ENCODE measurements at places on chromosomes 6 and 20.

DNA sequence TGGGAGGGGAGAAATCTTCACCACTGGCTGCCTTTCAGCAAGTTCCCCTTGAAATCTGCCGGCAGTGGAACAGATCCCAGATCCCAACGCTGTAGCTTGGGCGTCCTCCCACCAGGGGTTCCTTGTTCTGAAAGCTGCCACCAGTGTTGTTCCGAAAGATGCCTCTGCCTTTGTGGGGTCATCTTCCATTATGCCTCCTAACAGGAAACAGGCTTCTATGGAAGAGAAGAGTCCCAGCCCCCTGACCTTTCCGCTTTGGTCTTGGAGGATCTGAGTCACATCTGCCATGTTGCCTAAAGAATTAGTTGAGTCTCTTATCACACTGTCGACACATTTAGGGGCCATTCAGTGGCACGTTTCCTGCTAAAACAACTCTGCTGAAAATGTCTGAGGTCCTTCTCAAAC is 57.5 kb upstream of the NFATC2 start:
- DNase-seq = no peak

- DNase-seq = no peak
Measured at GRCh38 chr20:48047447-48047846, 262.2 kb upstream of the SULF2 start.

GRCh38 chr20:8489094-8489883 is 357.2 kb downstream of the PLCB1 start:
- no peak for DNase-seq

DNA sequence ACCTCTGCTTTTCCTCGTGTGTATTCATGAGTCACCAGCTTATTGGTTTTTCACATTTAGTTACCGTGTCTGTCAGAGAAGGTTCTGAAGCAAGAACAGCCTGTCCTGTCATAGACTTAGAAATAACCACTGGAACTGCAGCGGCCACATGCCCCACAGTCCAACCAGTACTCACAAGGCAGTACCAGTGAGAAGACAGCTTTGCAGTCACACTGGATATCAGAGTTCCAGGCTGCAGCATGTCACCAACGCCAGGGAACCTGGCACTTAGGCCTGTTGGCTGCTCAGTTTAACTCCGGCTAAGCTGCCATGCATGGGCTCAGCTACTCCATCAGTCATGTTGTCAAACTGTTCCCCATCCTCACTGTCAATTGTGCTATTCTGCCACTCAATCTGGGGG is 40.1 kb downstream of the ADNP start:
- no peak for DNase-seq

GRCh38 chr6:68237205-68237604 is 397.9 kb upstream of the ADGRB3 start:
- no peak for DNase-seq

DNA sequence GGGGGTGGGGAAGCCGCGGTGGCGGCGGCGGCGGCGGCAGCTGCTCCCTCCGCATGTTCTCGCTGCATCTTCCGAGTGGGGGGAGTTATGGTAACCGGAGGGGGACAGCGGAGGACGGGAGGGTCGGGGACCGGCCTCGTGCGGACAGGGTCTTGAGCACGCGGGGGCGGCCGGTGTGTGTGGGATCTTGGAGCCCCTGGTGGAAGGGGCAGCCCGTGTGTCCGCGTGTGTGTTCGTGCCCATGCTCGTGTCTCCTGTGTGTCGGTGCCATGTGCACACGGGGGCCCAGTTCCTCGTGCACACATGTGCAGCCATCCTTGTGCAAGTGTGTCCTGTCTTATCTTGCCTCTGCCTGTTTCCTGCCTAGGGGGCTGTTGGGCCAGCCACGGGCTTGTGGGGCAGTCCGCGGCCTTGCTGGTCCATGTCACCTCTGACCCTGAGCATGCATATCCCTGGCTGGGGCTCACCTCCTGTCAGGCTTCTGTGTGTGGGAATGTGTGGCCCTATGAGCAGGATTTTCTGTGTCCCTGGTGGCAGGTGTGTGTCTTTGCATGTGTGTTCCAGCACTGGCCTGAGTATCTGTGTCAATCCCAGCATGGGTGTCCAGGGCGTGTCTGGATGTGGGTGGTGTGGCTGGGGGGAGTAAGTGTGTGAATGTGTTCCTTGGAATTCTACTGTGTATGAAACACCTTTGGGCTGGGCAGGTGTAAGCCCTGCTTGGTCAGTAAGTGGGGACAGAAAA is 8.5 kb downstream of the SYNGAP1 start:
- DNase-seq = no peak

- no peak for DNase-seq
Measured at GRCh38 chr6:78942446-78942845, 75.1 kb downstream of the IRAK1BP1 start.

GRCh38 chr6:126919947-126920346 is 198.5 kb upstream of the RSPO3 start:
- no peak for DNase-seq

GRCh38 chr6:25882051-25882496 is 8.0 kb upstream of the SLC17A3 start:
- DNase-seq = no peak

Measured in activated CD8-positive, alpha-beta memory T cell treated with anti-CD3 and anti-CD28 coated beads for 1 hour (primary cell).